ENCODE measurements at places on chromosomes 3 and 15. TPM values are rescaled to one million over a fixed set of nuclear protein-coding genes. Genes with fewer than 3 reads are reported as not detected.

- no peak overlapping the region for H3K4me3 ChIP-seq
- no peak for DNase-seq
- H3K27ac ChIP-seq: no peak overlapping the region
- no peaks in the 10 kb centered on the region for H3K27me3 ChIP-seq
Observed at GRCh38 chr3:43086460-43087165, 19.3 kb downstream of the POMGNT2 start.

DNA sequence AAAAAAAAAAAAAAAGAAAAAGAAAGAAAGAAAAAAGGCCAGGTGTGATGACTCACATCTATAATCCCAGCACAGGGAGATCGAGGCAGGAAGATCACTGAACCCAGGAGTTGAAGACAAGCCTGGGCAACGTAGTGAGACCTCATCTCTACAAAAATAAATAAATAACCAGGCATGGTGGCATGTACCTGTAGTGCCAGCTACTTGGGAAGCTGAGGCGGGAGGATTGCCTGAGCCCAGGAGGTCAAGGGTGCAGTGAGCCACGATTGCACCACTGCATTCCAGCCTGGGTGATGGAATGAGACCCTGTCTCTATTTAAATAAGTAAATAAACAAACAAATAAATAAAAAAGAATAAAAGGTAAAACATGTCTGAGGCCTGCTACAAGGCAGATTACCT is 39.3 kb upstream of the LACTB start:
- no peaks in the 10 kb centered on the region for H3K4me1 ChIP-seq
- no peak overlapping the region for H3K4me3 ChIP-seq
- no peaks in the 10 kb centered on the region for H3K27me3 ChIP-seq
- no peaks in the 10 kb centered on the region for H3K36me3 ChIP-seq
- H3K27ac ChIP-seq: no peak overlapping the region

DNA sequence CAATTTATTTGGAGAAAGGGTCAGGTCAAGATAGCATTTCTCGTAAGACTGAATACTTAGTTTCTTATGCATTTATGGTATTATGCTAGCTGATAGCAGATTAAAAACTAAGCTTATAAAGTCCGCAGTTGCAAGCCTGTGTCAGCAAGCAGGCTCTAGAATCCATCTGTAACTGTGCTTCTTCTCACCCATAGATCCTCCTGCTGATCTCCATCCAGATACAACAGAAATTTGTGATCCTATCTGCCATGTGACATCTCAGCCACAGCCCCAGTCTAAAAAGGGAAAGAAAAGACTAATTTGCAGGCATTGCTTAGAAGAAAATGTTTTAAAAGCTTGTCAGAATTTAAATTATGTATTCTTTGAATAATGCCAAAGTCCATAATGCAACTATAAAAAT is 265.4 kb upstream of the CCDC54 start:
- no peak overlapping the region for H3K27ac ChIP-seq
- H3K36me3 ChIP-seq: no peaks in the 10 kb centered on the region
- no peaks in the 10 kb centered on the region for H3K4me1 ChIP-seq
- no peaks in the 10 kb centered on the region for H3K27me3 ChIP-seq

SPTBN5 gene
- total RNA-seq: 2.3 TPM

TERB2 gene
- total RNA-seq: not detected

- DNase-seq: no peak
- no peaks in the 10 kb centered on the region for H3K36me3 ChIP-seq
- no peak overlapping the region for H3K4me3 ChIP-seq
- H3K4me1 ChIP-seq: peaks cover 12% of the 10 kb centered on the region
- peaks cover 23% of the 10 kb centered on the region for H3K27me3 ChIP-seq
- no peak overlapping the region for H3K27ac ChIP-seq
Observed at GRCh38 chr3:138112362-138112761, 3.0 kb downstream of the DZIP1L start.

NOP10 gene
- total RNA-seq: 44.4 TPM

- H3K27me3 ChIP-seq: no peaks in the 10 kb centered on the region
- no peaks in the 10 kb centered on the region for H3K36me3 ChIP-seq
- no peak for DNase-seq
- H3K4me3 ChIP-seq: no peak overlapping the region
- H3K4me1 ChIP-seq: peaks cover 14% of the 10 kb centered on the region
Observed at GRCh38 chr3:42071904-42072812, 19.0 kb upstream of the TRAK1 start.

FBXW12 gene
- not detected for total RNA-seq

C3orf20 gene
- total RNA-seq: not detected

GRCh38 chr3:178673529-178673928 is 137.3 kb downstream of the KCNMB2 start:
- H3K27me3 ChIP-seq: no peaks in the 10 kb centered on the region
- H3K27ac ChIP-seq: no peak overlapping the region
- no peak for DNase-seq
- no peaks in the 10 kb centered on the region for H3K36me3 ChIP-seq

DNA sequence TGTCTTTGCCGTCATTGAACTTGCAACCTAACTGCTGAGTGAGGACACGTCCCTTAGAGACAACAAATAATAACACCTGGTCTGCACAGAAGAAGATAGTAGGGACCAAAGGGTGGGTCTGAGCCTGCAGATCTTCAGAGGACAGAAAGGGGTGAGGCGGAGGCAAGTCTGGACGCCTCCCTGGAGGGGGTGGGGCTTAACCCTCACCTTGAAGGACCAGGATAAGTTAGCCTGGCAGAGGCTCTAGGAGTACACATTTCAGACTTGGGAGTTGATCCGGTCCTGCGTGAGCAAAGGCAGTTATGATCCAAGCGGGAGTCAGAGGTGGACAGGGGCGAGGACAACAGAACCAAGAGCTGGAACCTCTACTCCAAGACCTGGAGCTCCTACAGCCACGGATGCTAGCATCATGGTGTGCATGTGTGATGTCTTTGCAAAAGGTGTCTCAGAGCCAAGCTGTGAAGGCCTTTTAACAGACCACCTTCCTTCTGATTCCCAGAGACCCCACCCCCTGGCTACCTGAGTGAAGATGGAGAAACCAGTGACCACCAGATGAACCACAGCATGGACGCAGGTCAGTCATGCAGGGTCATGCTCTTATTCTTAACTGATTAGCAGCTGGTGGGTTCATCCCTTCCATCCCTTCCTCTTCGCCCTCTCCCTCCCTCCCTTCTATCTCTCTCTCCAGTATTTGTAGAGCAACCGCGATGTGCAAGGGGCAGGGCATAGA is 88.0 kb downstream of the AAGAB start:
- H3K27ac ChIP-seq: no peak overlapping the region
- H3K4me1 ChIP-seq: peaks cover 11% of the 10 kb centered on the region
- no peaks in the 10 kb centered on the region for H3K27me3 ChIP-seq
- DNase-seq: no peak

- no peak for DNase-seq
- no peaks in the 10 kb centered on the region for H3K36me3 ChIP-seq
- no peak overlapping the region for H3K27ac ChIP-seq
- H3K4me1 ChIP-seq: no peaks in the 10 kb centered on the region
- H3K4me3 ChIP-seq: no peak overlapping the region
Observed at GRCh38 chr3:14210843-14211594, 32.4 kb downstream of the LSM3 start.

- no peak overlapping the region for H3K27ac ChIP-seq
- no peaks in the 10 kb centered on the region for H3K36me3 ChIP-seq
- no peak for DNase-seq
Observed at GRCh38 chr15:57528940-57529565, 62.7 kb upstream of the MYZAP start.

DNA sequence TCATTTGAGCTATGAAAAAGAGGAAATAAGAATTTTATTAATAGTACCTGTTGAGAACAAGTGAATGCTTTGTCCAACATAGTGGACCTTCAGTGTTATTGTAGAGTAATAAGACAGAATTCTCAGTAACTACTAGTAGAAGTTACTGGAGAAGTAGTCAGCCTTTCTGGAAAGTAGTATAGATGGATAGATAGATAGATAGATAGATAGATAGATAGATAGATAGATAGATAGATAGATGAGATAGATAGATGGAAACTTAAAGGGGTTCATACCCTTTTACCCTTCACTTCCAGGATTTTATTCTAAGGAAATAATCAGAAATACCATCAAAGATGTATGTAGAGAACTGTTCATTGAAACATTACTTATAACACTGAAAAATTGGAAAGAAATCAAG is 5.2 kb downstream of the FAM162A start:
- DNase-seq: no peak
- no peaks in the 10 kb centered on the region for H3K27me3 ChIP-seq
- peaks cover 7% of the 10 kb centered on the region for H3K4me1 ChIP-seq
- peaks cover 9% of the 10 kb centered on the region for H3K36me3 ChIP-seq
- H3K27ac ChIP-seq: no peak overlapping the region
- no peak overlapping the region for H3K4me3 ChIP-seq

DNA sequence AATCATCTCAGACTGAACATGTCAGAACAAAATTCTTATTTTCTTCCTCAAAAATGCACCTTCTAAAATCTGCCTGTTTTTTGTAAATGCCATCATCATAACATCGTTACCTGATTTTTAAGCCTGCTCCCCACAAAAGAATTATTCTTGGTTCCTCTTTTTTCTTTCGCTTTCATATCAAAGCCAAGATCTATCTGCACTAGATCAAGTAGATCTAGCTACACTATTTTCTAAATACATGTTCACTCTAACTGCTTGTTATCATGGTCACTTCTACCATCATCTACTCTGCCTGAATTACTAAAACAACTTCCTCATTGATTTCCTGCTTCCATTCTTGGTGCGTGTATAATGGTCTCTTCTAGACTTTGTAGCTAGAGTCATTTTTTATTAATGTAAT is 217.7 kb downstream of the ARPP21 start:
- H3K27ac ChIP-seq: no peak overlapping the region
- no peak for DNase-seq
- no peaks in the 10 kb centered on the region for H3K36me3 ChIP-seq

MORF4L1 gene
- total RNA-seq: 463 TPM

MFGE8 gene
- total RNA-seq: 93.0 TPM

GRCh38 chr15:62141643-62142588 is 23.2 kb downstream of the C2CD4B start:
- no peak overlapping the region for H3K27ac ChIP-seq
- no peaks in the 10 kb centered on the region for H3K27me3 ChIP-seq
- no peaks in the 10 kb centered on the region for H3K4me1 ChIP-seq
- H3K4me3 ChIP-seq: no peak overlapping the region
- no peaks in the 10 kb centered on the region for H3K36me3 ChIP-seq

PSTPIP1 gene
- total RNA-seq: 82.7 TPM

DNA sequence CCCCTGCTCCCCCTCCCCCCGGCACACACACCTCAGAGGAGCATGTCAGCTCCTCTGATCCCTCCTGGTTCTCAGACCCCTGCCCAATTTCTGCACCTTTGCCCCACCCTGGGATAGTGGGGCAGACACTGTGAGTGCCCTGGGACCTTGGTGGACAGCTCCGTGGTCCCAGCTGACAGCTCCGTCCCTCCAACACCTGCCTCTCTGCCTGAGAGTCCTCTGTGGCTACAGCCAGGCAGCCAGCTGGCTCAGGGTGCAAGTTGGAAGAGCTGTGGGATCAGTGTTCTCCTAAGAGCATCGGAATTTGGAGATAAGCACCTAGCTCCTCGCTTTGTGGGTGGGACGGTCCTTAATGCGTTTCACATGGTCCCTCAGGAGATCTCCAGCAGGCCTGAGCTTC is 43.7 kb upstream of the PGPEP1L start:
- no peak overlapping the region for H3K4me3 ChIP-seq
- H3K36me3 ChIP-seq: no peaks in the 10 kb centered on the region
- DNase-seq: no peak
- H3K27ac ChIP-seq: no peak overlapping the region
- H3K4me1 ChIP-seq: peaks cover 3% of the 10 kb centered on the region
